Stimulated activated CD4-positive, alpha-beta T cell treated with anti-CD3 and anti-CD28 coated beads, TNF-alpha, amount 100 ng/mL, for 4 hours (primary cell): ENCODE measurements at places on chromosomes 3 and 15.

DNA sequence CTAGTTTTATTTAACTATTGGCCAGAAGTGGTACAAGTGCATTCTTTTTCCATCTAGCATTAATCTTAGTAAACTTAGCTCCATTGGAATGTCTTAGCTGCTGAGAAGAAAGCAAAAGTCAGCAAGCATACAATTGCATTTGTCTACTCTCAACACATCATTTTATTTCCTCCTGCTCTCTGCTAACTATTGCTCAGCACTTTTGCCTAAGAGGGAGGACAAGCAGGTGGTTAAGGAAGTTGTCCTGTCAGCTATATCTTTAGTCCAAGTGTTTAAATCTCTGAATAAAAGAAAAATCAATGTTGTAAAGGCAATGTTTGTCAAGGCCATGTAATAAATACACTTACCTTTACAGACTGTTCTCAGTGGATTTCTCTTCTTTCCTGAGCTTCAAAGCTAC lies 51.0 kb downstream of the FHIT start:
- no peak for DNase-seq

DNA sequence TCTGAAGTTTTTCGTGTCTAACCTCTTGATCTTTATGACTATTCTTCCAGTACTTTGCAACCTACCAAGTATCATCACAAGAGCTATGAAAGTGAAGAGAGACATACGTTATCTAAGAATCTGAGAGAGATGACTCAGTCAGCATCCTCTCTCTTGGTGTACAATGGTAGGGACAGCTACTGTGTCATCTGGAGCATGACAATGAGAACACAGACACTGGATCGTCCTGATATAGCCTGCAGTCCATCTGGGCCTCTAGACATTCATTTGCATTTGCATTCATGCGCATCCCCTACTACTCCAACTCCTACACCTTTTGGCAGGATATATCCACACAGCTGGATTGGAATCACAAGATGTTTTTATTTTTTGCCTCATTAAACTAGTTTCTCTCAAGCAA lies 115.2 kb downstream of the PEX5L start:
- no peak for DNase-seq

GRCh38 chr15:92232317-92232716 lies 161.4 kb upstream of the ST8SIA2 start:
- DNase-seq: no peak

DNA sequence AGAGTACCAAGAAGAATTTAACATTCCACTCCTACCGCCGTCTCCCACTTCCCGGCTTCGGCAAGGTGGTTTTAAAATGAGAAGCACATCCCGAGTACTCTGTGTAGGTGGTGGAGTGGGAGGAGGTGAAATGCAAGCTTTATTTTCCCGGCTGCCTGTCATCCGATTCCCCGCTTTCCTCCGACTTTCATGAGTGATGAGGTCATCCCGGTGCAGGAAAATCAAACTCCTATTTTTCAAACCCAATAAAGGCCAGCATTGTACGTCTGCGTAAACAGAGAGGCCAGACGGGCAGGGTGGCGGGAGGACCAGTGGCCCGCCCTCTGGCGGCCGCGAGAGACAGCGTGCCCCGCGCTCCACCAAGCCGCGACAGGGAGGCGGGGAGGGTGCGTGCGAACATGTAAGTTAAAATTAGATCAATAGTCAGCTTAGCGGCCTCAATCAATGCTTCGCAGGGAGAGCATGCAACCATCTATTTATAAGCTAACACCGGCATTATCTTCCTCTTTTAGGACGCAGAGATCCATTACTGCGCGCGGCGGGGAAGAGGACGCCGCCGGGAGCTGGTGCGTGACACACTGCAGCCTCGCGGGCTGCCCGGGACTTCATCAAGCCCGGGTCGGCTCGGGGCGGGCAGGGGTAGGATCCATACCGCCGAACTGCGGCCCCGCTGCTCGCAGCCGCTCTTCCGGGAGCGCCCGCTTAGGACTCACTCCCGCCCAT lies 163.3 kb downstream of the CD47 start:
- peak; percentile 56 for DNase-seq

DNA sequence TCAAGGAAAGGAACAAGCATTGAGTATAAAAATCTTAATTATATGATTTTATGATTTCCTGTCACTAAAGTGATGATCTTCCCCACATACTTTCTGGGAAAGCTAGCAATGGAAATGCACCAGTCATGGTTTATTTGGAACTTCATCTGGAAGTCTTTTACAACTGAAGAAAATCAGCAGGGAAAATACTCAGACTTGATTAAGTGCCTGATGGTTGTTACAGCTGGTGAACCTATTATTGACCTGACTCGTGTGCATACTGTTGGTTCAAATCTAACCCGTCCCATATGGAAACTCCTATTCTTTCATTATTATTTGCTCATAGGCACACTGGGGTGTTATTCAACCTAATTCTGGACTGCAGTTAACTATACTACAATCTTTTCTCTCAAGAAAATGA lies 701.8 kb upstream of the CCDC54 start:
- DNase-seq: no peak

- no peak for DNase-seq
Measured at GRCh38 chr3:9897408-9898372, 5.0 kb upstream of the IL17RE start.

GRCh38 chr3:45816544-45816943 lies 20.2 kb upstream of the SLC6A20 start:
- no peak for DNase-seq

DNA sequence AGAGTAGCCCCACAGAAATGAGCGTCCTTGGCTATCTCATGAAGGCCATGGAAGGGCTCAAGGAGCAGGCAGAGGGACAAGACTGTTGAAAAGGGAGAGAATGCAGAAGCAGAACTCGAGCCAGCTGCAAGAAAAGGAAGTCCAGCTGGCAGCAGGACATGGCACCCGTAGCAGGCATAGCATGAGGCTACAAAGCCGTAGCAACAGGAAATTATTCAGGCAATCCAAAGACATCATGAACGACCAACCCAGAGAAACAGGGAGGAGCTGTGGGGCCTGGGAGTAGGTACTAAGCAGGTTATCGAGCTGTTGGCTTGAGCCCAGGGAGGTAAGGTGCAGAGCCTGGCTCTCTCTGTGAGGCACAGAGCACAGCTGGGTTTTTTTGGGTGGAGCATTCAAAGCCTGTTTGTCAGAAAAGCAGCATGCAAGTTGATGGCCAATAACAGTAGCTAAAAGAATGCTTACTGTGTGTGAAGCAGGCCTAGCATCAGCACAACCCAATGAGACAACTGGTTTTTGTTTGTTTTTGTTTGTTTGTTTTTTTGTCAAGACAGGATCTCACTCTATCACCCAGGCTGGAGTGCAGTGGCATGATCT lies 144.0 kb upstream of the SMAD3 start:
- no peak for DNase-seq

GRCh38 chr3:15538345-15538744 lies 16.8 kb upstream of the COLQ start:
- no peak for DNase-seq

GRCh38 chr15:67594770-67595169 lies 52.3 kb downstream of the MAP2K5 start:
- DNase-seq: no peak

DNA sequence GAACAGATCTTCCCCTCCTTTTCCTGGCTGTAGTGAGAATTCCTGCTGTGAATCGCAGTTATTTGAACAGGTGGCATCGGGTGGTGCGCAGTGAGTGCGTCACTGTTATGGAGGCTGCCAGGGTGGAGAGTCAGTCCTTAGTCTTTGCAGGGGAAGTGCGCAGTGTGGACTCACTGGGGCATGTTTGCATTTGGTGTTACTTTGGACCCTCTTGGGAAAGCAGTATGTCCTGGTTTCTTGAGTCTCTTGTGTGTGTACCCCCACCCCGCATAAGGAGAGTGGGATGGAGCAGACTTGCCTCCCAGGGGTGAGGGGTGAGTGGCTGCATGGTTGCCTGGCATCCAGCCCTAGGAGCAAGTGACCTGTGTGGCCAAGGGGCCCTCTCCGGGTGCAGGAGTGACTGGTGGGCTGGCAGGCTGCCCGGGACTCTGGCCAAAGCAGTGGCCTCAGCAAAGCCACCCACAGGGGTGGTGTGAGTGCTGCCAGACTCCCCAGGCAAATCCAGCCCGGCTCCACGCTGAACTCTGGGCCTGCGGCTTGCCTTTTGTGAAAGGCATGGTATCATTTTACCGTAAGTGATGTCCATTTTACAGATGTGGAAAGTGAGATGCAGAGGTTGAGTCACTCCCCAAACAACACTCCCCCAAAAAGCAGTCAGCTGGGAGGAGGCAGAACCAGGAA lies 46.4 kb downstream of the DNASE1L3 start:
- DNase-seq: no peak

DNA sequence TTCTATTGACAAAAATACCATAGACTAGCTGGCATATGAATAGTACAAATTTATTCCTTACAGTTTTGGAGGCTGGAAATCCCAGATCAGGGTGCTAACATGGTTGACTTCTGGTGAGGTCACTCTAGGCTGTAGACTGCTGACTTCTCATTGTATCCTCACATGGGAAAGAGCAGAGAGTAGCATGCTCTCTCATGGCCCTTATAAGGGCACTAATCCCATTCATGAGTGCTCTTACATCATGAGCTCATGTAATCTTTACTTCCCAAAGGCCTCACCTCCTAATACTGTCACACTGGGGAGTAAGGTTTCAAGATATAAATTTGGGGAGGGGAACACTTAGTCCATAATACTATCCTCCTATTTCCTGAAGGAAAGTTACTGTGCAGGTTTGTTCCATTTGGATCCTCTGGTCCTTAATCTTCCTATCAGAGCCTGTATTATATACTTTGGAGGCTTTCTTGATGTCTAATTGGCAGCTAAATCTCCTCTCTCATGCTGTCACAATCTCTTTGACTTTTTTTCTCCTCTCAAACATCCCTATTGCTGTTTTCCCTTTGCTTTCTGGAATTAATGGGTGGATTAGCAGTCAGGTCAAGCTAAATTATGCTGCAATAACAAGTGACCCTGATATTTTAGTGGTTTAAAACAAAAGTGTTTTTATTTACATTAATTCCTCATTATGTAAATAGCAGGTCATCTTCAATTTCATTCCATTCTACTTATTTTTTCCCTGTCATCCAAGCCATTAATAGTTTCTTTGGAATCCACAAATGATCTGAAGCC lies 23.1 kb upstream of the LEKR1 start:
- DNase-seq: no peak

GRCh38 chr15:50180091-50180490 lies 1.9 kb upstream of the SLC27A2 start:
- no peak for DNase-seq

DNA sequence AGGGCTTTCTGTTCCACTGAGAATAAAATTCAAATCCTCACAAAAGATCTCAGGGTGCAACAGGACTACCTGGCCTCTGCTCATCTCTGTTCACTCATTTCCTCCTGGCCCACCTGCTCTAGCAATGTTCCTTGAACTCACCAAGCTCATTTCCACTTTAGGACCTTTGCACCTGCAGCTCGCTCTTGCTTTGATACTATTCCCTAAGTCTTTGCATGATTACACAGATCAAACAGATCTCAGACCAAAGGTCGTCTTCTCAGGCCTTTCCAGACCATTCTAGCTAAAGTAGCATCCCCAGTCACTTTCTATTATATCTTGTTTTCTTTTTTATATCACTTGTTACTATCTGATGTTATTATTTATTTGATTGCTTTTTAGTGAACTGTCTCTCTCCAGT lies 54.7 kb downstream of the B3GNT5 start:
- DNase-seq: no peak

DNA sequence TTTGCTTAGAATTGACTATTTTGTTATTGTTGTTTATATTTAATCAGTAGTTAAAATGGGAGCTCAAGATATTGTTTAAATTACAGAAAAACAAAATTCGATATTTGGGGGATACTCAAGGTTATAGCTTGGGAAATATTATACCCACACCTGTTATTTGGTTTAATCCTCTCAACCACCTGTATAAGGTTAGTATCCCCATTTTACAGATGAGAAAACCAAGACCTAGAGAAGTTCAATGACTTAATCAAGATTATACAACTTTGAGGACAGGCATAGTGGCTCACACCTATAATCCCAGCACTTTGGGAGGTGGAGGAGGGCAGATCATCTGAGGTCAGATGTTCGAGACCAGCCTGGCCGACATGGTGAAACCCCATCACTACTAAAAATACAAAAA lies 39.8 kb upstream of the CA12 start:
- no peak for DNase-seq

DNA sequence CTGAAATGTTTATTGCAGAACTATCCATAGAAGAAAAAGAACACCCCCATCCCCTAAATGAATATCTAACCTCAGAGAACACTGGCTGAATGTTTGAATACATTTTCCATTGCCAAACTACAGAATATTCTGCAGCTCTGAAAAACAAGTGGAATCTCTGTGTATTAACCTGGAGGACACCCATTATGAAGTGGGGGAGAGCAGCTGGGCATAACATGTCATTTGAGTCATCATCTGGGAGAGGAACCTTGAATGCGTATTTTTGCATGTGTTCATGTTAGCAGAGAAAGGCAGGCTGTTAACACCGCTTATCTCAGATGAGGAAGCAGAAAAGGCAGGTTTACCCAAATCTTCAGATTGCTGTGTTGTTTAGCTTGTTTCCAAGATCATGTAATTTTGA lies 31.5 kb downstream of the ESYT3 start:
- no peak for DNase-seq

- no peak for DNase-seq
Measured at GRCh38 chr3:173902871-173903270, 505.3 kb downstream of the NLGN1 start.

DNA sequence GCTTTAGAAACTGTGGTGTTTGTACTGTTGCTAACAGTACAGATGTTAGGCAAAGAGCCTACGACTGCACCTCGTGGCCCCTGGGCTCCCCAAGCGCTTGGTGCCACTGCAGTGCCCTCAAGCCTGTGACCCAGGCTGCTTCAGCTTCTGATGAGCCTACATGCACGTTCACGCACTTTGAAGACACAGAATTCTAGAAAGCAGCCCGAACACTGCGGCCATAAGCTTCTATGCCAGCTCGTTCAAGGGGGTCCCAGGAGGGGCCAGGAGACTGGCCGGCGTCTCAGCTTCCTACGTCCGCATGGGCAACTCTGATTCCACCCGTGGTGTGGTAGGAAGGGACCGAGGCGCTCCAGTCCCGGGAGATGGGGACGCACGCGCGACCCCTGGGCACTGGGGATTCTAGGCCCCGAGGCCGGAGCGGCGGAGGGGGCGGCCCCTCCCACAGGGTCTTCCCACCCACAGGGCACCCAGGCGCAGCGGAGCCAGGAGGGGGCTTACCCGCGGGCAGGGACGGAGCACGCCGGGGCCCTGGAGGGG lies 653 bp downstream of the MYO5C start:
- no peak for DNase-seq

DNA sequence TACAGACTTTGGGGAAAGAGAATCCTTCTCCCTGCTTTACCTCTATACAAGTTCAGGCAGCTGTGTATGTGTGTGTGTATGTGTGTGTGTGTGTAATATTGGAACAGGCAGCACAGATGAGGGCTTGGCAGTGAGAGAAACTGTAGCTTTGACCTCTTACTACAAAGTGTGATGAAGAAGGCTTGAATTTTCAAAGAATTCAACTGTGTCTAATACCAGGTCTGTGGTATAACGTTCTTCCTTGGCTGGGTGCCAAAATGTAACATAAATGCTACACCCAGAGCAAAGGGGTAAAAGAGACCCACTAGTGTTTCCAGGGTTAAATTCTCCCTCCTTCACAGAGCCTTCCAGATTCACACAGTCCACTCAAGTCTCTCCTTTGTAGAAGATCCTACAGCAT lies 51.1 kb downstream of the CHST2 start:
- DNase-seq: no peak

- no peak for DNase-seq
Measured at GRCh38 chr15:91564631-91565030, 288.9 kb upstream of the SLCO3A1 start.
